Tongue (tissue), 3 donors: ENCODE measurements at places on chromosomes 7 and 10. TPM values are rescaled to one million over a fixed set of nuclear protein-coding genes. Genes with fewer than 3 reads are reported as not detected.

C10orf62 gene
- total RNA-seq = 0.82 TPM

CHAT gene
- not detected for total RNA-seq

FAM25C gene
- total RNA-seq = not detected

FLNC gene
- total RNA-seq = 1,540 TPM

GPR146 gene
- 15.8 TPM for total RNA-seq

C10orf53 gene
- not detected for total RNA-seq

NEUROG3 gene
- not detected for total RNA-seq

GRM3 gene
- not detected for total RNA-seq

CRTAC1 gene
- total RNA-seq = 2.6 TPM
